BJ (cell line): ENCODE measurements at places on chromosomes 5 and 9.

DNA sequence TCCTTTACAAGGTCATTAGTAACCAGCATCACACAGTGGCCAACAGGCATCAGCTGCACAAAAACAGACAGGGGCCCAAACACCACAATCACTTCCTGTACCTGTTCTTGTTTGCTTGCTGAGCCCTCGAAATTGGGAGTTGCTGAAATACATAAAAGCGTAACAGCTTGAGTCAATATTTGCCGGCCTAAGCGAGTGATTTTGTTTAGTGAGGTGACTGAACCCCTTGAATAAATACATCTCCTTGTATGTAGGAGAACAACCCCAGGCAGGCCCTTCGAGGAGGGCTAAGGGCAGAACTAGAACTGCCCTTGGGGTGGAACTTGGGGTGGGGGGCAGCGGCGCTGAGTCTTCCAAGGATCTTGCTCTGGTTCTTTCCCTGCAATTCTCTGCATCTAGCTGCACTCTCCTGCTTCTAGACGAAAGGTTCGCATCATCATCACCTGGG is 502.5 kb downstream of the RASEF start:
- DNase-seq, result no peak

DNA sequence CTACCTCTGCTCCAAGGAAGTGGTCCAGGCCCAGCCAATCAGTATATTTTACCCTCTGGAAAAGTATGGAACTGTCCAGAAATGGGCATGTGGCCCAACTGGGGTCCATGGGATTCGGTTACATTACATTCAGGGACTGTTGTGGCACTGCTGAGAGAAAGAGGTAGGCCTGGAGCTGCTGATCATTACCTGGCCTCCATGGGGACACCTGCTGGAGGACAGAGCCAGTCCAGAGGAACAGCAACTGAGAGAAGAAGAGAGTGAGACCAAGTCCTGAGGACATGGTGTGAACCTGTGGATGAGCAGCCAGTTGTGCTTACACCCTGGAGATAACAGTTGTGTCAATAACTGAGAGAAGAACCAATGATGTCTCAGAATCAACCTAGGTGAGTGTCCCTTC is 48.2 kb downstream of the HMHB1 start:
- no peak for DNase-seq

- DNase-seq, result no peak
Observed at GRCh38 chr5:171857489-171857876, 71.9 kb downstream of the SMIM23 start.

GRCh38 chr9:136192289-136193126 is 12.4 kb downstream of the LHX3 start:
- no peak for DNase-seq

GRCh38 chr9:119020284-119020683 is 349.0 kb downstream of the BRINP1 start:
- no peak for DNase-seq

- no peak for DNase-seq
Observed at GRCh38 chr5:14187157-14187556, 44.0 kb downstream of the TRIO start.

DNA sequence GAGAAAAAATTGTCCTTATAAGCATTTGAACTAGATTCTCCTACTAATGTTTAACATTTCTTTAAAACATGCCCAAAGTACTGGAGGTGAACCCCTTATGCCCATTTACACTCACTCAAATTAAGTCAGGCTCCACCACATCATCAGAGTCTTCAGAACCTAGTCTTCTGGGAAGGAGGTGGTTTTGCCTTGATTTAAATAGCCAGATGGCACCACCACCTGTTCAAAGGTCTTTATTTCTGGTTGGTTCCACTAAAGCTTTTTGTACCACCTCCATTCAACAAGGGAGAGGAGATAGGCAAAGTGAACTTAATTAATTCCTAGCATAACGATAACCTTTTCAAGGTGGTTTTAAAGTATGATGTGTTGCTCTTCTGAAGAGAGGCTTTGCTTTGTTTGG is 189.5 kb downstream of the SLF1 start:
- no peak for DNase-seq

DNA sequence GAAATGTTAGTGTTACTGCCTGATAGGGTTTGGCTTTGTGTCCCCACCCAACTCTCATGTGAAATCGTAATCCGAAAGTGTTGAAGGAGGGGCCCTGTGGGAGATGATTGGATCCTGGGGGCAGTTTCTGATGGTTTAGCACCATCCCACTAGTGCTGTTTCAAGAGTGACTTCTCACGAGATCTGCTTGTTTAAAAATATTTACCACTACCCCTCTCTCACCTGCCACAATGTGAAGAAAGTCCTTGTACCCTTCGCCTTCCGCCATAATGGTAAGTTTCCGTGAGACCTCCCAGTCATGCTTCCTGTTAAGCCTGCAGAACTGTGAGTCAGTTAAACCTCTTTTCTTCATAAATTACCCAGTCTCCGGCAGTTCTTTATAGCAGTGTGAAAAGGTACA is 2.6 kb upstream of the RFX3 start:
- DNase-seq, result no peak

GRCh38 chr5:72241346-72242003 is 78.6 kb downstream of the MRPS27 start:
- no peak for DNase-seq

DNA sequence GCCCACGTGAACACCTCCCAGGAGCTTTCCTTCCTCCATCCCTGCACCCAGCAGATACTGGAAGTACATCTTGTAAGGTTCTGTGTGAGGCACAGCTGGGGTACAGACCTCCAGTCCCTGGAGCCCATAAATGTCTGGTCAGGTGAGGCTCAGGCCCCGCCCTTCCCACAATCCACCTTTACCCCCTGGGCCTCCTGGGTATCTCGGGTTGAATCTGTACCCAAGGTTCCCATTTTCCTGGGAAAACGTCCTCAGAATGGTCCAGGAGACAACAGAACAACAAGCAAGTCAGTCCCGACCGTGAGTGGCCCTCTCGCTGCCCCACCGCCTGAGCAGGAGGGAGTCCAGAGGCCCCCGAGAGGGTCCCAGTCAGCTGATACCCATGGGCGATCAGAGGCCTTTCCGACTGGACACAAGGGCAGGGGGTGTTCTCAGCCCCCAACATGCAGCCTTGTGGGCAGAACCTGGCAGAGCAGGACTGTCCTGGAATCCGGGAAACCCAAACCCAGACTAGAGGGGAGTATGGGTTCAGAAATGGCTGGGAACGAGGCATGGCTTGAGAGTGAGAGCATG is 4.3 kb downstream of the SPATA31E1 start:
- no peak for DNase-seq
